Stimulated activated CD4-positive, alpha-beta T cell treated with anti-CD3 and anti-CD28 coated beads, Interleukin-2, amount 100 ng/mL, for 24 hours (primary cell): ENCODE measurements at places on chromosomes 1 and 21.

DNA sequence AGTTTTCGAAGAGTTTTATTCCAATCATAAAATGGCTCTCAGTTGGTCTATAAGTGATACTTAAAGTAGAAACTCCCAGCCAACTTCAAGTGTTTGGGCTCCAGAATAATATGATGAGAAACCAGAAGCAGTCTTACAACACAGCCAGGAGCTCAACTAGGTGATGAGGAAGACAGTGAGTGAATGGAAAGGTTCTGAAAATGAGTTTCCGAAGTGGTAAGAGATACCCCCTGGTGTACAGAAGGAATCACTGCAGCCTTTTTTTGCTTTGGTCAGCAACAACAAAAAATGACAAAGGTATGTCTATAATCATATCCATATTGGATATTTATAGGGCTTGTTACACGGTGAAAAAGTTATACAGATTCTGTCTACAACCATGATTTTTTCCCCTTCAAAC lies 16.5 kb downstream of the KRTAP19-1 start:
- no peak for DNase-seq

- no peak for DNase-seq
Observed at GRCh38 chr1:226983247-226983991, 43.3 kb downstream of the COQ8A start.

DNA sequence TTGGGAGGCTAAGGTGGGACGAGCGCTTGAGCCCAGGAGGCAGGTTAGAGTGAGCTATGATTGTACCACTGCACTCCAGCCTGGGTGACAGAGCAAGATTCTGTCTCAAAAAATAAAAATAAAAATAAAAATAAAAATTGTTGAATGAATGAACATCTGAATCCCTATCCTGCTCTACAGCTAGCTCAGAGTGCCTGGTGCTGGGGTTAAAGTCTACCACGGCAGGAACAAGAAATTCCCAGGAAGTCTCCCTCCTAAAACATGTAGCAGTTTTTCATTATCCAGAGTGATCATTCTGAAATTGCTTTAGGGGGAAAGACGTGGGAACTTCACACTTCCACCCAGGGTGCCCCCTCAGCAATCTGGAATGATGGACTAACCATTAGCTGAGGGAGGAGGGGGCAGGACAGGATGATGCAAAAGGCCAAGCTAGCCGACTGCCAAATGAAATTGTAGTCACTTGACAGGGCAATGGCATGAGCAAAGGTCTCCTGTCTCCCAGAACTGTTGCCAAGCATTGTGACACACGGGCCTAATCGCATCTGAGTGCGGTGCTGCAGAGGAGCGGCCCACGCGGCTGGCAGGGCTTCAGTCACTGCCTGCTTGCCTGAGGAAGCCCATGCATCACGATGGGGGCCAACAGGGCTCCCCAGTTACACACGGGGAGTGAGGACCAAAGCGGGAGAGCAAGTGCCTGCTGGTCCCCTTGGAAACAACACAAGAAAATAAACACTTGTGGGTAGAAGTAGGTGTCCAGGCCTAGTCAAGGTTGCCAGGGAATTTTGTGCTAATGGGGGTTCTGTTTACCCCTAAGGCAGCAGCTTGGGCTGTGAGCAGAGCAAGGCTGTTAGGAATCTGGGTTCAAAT lies 85.7 kb downstream of the NENF start:
- DNase-seq: no peak

- no peak for DNase-seq
Observed at GRCh38 chr1:31483012-31483946, 70.3 kb downstream of the SERINC2 start.

GRCh38 chr21:26227130-26227529 lies 56.6 kb upstream of the APP start:
- no peak for DNase-seq

GRCh38 chr1:178282949-178283367 lies 189.1 kb downstream of the RASAL2 start:
- DNase-seq: no peak

DNA sequence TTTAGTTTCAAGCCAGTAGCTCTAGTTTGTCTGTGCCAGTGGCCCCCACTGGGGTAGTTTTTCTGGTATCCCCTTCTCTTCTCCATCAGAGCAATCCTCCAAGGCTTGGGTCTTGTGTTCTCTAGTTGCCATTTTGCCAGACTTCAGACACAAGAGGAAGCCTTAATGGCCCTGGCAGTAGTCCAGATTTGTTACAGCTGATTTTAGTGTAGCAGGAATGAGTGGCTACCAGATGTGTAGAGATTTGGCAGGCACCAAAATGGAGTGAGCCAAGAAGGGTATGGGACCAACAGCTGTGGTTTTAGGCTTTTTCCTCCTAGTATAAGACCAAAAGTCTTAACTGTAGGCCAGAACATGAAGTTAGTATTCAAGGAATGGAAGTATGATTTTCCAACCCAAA lies 56.8 kb downstream of the ACP6 start:
- DNase-seq: no peak

DNA sequence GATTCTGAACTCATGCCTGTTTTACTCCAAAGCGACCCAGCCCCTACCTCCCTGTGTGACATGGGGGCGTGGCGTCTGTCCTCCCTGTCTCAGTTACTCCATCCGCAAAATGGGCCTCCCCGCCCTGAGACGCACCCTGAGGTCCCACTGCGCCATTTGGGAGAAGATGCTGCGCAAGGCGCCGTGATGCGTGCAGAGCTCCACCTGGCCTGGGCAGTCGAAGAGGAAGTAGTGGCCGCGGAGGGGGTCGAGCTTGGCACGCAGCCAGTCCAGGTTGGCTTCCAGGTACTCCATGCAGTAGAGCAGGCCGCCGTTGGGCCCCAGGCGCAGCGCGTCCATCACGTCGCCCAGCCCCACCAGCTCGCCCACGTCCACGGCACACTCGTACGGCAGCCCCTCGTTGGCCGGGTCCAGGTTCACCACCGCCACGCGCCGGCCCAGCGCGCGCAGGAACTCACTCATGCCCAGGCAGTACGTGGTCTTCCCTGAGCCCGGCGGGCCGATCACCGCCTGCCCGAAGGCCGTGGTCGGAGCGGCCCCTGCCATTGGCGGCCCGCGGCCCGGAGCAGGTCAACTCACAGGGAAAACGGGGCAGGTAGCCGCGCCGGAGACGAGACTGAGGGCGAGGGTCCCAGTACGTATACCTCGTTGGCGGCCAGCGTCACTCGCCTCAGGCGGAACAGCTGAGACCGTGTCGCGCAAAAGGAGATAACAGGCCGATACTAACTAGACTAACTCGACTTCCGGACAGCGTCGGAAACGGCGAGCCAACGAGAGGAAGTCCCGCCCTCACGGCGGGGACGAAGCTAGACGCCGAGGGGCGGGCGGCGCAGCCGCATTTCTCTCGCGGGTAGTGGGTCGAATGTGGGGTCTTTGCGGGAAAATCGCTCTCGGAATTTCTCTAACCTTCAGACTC lies at the start of gene GPN2:
Gene GPN2, minus strand, starts transcription at position 733 of the 916 bp plus-strand sequence. Its CDS starts 187 bp downstream, at position 546.
- peak; percentile 81 for DNase-seq

DNA sequence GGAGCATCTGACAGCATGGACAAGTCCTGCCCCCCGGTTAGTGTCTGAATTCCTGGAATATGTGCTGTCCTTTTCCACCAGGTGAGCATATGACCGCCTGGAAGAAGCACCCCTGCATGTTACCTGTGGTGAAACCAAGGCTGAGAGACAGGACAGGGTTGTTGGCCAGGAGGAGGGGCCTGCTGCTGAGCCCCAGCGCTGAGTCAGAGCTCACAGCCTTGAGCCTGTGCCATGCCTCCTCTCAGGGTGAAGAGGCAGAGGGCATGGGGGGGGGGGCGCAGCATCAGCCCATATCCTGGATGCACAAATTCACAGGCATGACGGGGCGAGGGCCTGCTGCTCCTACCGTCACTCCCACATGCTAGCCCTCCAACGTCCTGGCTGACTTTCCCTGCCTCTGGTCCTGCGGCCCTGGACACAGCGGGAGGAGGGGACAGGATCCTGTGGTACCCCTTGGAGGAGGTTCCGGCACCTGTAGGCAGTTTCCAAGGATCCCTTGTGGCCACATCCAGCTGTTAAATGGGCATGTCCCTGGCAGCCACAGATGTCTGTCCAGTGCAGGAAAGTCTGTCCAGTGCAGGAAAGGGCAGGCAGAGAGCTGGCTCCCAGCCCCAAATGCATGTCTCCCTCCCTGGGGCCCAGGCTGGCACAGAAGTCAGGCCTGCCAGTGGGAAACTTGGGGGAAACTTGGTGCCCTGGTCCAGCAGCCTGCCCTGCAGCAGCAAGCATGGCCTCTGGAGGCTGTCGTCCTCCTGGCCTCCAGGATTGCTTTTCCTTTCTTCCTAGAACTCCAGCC lies 23.9 kb downstream of the TTC34 start:
- no peak for DNase-seq

GRCh38 chr1:150909585-150910180 lies 16.5 kb upstream of the SETDB1 start:
- no peak for DNase-seq

GRCh38 chr1:215256936-215257679 lies 174.6 kb downstream of the KCNK2 start:
- DNase-seq: no peak

GRCh38 chr1:169495046-169495775 lies 9.5 kb upstream of the SLC19A2 start:
- DNase-seq: no peak

GRCh38 chr1:224380003-224380402 lies 23.3 kb downstream of the CNIH4 start:
- DNase-seq: peak; percentile 43

DNA sequence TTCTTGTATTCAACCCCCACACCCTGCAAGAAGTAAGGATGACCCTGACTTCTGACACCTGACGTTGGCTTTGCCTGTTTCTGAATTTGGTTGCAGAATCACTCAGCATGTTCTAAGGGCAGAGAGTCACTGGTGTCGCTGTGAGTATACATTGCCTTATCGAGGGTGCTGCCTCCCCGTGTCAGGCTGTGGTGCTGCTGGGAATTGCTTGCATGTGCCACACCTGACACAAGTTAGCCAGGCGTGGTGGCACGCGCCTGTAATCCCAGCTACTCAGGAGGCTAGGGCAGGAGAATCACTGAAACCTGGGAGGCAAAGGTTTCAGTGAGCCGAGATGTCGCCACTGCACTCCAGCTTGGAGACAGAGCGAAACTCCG lies 45.9 kb downstream of the WDR4 start:
- peak; percentile 62 for DNase-seq

GRCh38 chr1:206704226-206704625 lies 19.5 kb downstream of the MAPKAPK2 start:
- DNase-seq: no peak

DNA sequence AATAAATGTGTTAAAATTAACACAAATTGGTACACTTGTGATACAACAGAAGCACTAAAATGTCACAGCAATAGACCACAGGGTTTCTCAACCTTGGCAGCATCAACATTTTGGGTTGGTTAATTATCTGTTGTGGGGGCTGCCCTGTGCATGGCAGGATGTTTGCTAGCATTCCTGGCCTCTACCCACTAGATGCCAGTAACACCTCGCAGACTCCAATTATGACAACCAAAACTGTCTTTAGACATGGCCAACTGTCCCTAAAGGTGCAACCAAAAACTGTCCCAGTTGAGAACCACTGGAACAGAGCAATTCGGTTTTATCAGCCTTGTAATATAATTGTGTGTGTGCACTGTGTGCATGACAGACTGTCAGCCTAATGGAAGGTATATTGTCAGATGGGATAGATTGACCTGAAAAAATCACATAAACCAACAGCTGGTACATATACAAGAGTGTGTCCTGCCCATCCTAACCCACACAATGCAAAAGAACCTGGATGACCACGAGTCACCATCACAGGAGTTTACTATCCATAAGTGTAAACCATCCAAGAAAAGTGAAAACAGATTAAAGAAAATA lies 13.5 kb upstream of the ERG start:
- no peak for DNase-seq

DNA sequence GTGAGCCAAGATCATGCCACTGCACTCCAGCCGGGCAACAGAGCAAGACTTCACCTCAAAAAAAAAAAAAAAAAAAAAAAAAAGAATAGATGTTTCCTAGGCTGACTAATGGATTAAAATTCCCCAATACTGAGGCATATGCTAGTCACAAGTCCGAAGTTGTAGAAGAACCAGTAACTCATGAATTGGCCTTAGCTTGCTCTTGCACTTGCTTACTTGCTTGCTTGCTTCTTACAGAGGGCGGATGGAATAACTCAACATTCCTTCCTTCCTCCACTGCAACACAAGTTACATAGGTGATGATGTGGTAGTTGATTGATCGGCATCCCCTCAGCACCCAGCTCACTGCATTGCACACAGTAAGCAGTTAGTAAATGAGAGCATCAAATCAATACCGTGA lies 2.8 kb upstream of the TARS2 start:
- no peak for DNase-seq

GRCh38 chr1:8674481-8674880 lies 143.0 kb downstream of the RERE start:
- no peak for DNase-seq

DNA sequence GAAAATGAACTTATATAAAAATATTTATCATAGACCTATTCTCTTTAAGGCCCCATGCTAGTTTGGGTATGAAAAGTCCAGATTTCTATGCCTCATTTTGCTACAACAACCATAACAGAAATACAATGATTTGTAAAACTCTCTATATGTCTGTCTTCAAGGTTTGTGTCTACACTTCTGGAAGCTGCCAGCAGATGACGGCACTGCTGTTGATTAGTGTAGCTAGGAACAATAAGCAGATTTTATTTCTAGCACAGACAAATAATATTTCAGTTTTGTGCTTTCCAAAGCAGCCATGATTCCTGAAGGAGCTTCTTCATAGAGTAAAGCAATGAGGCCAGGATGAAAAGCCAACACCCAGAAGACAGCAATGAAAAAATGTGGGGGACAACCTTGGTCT lies 779.6 kb upstream of the ADGRL2 start:
- DNase-seq: no peak

- DNase-seq: no peak
Observed at GRCh38 chr1:165893507-165893906, 66.1 kb downstream of the UCK2 start.

GRCh38 chr1:233707880-233708815 lies 94.2 kb downstream of the KCNK1 start:
- no peak for DNase-seq

- DNase-seq: no peak
Observed at GRCh38 chr21:29080454-29080941, 7.0 kb upstream of the CCT8 start.

- no peak for DNase-seq
Observed at GRCh38 chr1:228272831-228273571, 65.2 kb downstream of the OBSCN start.

DNA sequence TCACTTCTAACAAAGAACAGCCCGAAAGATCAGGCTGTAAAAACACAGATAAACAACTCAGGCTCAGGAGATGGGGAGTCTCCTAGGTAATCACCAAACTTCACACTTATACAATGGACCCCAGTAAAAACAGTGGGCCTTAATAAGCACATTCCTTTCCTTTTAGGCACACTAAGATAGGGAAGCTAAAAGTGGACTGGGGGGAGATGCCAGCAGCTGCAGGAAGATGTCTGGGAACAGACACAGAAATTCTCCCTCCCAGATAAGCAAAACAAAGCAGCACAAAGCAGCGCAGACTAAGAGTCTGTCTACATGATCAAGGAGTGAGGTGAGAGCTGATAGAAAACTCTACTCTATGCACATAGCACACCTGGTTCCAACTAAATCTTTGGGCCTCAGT lies 29.0 kb upstream of the CTBS start:
- no peak for DNase-seq
